ENCODE measurements at places on chromosomes 2 and 18. TPM values are rescaled to one million over a fixed set of nuclear protein-coding genes. Genes with fewer than 3 reads are reported as not detected.

DNA sequence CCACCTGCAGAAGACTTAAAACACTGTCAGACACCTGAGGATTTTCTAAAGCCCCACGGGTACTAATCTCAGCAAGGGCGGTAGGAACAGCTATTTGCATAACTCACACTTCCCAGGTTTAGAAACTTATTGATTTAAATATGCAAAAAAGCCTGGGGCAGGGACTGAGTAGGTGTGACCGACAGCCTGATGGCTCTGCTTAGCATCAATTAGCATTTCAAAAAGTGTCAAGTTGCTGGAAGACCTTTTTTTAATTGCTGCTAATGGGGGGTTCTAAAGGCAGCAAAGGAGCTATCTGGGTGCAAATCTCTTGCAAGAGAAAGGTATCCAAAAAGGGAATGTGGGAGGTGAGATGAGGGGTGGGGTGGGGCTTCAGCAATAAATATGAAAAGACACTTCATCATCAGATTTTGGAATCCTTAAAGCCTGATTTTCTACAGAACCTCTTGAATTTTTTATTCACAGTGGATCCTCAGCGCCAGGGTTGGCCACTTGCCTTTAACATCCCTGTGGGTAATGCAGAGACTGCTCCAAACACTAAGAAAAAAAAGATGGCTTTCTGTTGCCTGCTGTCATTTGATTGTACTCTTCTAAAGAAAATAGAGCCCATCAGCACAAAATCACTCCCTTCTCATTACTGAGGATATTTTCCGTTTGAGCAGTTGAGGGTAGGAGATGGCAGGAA, 121.1 kb upstream of the RMP24 start:
- no peak for DNase-seq

DNA sequence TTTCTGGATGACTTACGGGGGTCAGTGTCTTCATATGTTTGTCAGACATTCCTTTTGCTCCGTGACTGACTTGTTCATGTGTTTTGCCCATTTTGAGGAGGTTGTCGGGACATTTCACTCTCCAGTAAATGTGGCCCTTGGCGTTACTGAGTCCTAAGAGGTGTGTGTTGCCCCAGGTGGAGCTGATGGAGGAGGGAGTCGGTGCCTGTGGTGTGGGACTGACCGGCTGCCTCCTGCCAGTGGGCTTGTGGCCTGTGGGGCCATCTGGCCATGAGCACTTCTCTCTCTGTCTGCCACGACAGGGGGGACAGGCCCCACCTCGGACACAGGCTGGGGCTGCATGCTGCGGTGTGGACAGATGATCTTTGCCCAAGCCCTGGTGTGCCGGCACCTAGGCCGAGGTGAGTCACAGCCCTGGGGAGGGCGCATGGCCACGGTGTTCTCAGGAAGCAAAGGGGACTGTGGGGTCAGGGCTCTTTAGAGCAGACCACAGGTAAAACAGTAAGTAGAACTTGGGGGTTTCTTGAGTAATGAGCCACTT, 15.8 kb downstream of the ATG4B start:
- DNase-seq = no peak

DNA sequence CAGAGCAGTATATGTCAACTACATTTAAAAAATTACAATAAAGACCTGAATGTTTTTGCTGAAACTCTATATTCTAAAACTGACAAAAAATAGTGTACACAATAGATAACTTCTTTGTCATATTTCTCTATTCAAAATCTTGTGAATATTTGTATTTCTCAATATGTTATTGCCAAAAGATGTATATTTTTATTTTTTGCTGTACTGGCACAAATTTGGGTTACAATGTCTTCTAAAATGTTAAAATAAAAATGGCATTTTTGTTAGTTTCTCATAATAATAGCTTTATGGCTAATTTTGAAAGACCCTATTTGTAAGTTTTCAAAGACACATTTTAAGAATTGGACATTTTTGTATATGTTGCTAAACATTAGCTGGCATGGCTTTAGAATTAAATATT, 630 bp upstream of the ARHGEF33 start:
- no peak for DNase-seq

DNA sequence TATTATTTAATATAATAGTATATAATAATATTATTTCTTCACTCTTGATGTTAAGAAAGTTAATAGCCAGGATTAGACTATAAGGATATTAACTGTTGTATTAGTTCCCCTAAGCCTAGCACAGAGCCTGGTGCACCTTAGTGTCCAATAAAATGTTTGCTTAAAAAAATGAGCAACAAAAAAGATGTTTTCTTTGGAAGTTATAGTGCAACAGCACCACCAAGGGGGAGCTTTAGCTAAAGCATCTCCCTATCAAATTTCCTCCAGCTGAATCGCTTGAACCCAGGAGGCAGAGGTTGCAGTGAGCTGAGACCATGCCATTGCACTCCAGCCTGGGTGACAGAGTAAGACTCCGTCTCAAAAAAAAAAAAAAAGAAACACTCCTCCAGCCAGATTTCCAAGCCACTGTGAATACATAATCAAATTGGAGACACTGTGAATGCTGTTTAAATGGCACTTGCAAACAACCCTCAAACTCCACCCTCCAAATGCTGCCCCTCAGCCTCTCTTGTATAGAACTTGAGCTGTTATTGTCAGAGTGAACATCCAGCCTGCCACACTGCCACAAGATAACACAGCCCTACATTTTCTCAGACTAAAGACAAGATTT, 221.9 kb downstream of the DYM start:
- no peak for DNase-seq

MAP3K19 gene
- not detected for total RNA-seq

DPP4 gene
- total RNA-seq = 199 TPM

TM4SF20 gene
- total RNA-seq = 0.28 TPM
